PC-9 (cell line): ENCODE measurements at places on chromosomes 11 and 22.

- DNase-seq: no peak
Observed at GRCh38 chr22:45768490-45768889, 96.9 kb downstream of the ATXN10 start.

DNA sequence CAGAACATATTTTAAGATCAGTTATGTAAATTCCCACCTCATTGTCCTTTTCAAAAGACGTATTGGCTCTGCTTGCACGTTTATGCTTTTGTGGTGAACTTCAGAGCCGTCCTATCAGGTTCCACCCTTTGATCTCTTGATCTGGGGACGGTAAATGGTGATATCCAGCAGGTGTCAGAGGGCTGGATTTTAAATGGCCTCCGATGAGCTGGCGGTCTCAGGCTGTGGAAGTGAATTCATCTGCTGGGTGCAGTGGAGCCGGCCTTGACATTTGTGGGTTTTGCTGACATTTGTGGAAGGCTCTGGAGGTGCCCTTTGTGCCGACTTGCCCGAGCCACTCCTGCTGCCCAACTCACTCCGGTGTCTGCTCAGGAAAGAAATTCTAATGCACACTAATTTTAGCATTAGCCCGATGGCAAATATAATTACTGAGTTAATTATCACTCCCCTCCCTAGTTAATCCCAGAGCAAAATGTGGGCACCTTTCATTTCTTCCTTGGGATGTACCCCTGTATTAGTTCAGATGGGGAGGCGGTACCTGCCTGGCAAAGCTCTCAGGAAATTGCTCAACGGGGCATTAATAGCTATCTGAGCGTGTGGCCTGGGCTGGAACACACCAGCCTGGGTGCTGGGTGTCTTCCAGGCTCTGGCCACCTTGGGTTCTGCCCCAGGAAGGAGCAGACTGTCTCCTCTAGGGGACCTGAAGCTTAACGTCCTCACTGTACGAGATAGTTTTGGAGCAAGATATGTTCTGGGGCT is 9.1 kb downstream of the LRP5 start:
- DNase-seq: no peak

GRCh38 chr11:20631519-20632168 is 32.2 kb downstream of the SLC6A5 start:
- DNase-seq: no peak

GRCh38 chr11:48116437-48117228 is 100.0 kb upstream of the OR4B1 start:
- DNase-seq: no peak

- DNase-seq: no peak
Observed at GRCh38 chr11:28999620-29000019, 891.4 kb downstream of the METTL15 start.

DNA sequence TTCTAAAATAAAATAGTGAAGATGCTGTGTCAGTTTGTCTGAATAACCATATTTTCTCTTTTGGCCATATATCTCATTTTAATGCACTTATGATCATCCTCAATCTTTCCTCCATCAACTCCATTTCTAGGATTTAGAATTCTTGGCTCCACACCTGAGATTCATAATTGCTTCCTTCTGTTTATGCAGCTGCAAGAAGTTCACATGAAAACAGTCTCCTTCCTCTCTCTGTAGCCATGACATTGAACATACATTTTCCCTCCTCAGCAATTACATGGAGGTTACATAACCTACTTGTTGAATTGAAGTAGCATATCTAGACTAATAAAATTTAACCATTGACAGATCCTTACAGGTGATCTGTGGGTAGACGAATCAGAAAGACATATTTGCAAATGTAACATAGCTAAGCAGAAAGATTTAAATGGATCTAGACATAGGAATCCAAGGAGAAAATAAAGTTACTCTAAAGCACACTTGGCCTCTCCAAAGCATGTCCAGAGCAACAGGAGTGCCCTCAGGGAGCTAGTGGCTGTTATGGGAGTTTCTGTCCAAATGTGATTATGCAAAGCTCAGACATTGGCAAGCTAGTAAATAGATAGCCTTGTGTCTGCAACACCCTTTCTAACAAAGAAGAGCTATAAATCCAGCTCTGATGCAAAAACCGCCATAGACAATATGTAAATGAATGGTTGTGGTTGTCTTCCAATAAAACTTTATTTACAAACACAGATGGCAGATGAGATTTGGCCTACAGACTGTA is 119.9 kb upstream of the MPPED2 start:
- no peak for DNase-seq

- no peak for DNase-seq
Observed at GRCh38 chr11:75162954-75163353, 12.0 kb downstream of the SLCO2B1 start.

GRCh38 chr11:66857927-66858185 is 992 bp downstream of the LRFN4 start:
- no peak for DNase-seq

DNA sequence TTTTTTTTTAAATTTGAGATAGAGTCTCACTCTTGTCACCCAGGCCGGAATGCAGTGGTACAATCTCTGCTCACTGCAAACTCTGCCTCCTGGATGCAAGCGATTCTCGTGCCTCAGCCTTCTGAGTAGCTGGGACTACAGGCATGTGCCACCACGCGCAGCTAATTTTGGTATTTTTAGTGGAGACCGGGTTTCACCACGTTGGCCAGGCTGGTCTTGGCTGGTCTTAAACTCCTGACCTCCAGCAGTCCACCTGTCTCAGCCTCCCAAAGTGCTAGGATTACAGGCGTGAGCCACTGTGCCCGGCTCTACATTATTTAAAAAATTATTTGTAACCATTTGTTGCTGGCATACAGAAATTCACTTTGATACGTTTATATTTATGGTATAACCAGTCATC is 18.6 kb downstream of the EP300 start:
- DNase-seq: no peak

GRCh38 chr11:70141486-70142220 is 61.4 kb upstream of the FADD start:
- DNase-seq: no peak

DNA sequence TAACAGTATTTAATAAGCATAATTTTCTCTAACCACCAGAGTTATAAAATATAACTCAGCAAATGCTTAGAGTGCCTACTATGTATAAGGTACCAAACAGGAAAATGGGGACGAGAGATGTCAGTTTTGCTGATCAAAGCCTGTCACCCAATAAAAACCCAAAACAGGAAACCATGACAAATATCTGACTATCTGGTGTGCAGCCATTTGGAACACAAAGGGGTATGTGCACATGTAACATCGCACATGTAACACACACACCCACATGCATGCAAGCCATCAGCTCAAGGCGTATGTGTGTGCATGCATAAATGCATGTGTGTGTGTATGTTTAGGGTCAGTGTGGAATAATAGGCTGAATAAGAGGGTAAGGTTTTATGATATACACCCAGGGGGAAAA is 64.2 kb downstream of the PRR5L start:
- DNase-seq: no peak

DNA sequence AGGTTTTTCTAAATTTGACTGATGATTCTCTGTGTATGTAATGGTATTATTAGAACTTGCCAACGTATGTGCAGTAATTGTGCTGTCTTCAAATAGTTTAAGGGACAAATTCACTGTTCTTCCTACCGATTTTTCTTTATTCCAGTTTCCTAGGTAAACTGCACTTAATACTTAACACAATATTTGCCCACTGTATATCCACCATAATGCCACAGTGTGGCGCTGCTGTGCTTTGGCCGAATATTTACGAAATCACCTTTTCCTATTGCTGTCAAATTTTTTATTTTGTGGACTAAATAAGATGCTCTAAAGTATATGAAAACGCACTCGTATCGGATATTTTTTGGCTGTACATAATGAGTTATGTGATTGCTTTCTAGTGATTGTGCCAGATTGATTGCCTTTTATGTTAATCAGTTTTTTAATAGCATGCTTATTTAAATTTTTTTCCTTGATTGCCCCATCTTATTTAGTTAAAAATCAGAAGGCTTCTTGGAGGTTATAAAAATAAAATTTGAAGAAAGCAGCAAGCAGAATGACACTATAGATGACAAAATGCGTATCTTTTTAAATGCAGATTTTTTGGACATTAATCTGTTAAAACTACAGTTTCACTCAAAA is 10.5 kb downstream of the AASDHPPT start:
- peak; percentile 21 for DNase-seq

DNA sequence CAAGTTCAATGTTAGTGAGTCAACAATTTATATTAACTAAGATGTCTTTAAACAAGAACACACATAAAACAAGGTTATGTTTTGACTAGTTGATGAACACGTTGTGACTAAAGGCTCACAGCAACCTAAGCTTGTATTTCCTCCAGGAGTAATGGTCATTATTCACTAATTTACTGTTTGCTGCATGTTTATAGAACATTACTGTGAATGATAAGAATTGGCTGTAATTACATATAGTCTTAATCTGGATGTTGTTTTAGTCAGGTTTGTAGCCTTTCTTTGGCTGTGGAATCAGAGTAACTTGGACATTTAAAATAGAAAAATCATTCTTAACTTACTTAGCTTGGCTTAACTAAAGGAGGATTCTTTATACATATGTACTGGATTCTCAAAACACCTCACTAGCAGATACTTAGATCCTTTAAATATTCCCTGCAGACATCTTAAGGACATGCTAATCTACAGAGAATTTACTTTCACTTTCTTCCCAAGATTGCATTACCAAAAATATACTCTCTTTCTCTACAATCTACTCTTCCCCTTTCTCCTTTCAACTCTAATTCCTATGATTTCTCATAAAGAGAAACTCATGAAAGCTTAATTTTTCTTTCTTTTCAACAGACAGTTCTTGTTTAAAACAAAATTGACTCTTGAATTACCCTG is 319.7 kb upstream of the CTSC start:
- DNase-seq: no peak

GRCh38 chr11:45100339-45100738 is 46.1 kb upstream of the PRDM11 start:
- DNase-seq: no peak

DNA sequence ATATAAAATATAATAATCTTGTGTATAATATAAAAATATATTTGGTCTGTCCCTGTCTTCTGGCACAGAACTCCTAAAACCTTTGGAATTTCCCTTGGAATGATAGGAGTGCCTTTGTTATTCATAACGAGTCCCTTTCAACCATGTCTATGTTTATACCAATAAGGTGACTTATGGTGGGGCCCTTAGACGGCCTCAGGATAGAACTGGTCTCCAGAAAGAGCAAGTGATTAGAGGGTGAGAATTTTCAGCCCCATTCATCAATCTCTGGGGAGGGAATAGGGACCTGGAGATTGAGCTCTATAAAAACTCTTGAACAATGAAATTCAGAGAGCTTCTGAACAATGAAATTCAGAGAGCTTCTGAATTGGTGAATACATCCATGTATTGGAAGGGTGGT is 18.4 kb upstream of the PICALM start:
- no peak for DNase-seq

DNA sequence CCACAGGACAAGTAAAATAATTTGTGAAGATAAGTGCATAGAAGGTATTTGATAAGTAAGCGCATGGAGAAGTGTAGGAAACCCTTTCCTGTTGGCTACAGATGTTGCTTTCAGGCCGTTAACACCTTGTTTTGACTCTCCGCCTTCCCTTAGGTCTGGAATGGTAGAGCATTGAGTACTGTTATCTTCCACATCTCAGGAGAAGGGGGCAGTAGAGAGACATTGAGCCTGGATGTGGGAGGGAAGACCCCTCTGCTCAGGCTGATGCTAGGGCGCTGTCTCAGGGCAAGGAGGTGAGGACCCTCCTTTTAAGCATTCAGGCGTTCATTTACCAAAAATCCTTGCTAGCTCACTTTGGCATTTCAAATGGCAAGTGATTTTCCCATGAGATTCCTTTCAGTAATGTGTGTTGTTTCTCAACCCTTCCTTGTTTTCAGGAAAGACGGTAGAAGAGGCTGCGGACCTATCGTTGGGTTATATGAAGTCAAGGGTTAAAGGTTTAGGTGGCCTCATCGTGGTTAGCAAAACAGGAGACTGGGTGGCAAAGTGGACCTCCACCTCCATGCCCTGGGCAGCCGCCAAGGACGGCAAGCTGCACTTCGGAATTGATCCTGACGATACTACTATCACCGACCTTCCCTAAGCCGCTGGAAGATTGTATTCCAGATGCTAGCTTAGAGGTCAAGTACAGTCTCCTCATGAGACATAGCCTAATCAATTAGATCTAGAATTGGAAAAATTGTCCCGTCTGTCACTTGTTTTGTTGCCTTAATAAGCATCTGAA is 27.0 kb upstream of the SCGB1A1 start:
- no peak for DNase-seq

- no peak for DNase-seq
Observed at GRCh38 chr11:22753416-22753815, 76.2 kb downstream of the SVIP start.

DNA sequence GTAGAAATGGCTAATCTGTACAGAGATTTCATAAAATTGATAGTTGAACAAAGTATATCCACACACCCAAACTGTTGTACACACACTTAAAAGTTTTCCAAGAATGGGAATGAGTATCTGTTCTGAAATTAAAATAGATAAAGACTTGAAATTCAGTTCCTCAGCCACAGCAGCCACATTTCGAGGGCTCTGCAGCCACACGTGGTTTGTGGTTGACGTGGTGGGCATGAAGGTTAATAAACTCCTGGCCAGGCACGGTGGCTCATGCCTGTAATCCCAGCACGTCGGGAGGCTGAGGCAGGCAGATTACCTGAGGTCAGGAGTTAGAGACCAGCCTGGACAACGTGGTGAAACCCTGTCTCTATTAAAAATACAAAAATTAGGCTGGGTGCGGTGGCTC is 24.0 kb downstream of the TPST2 start:
- no peak for DNase-seq

GRCh38 chr11:103940551-103940950 is 95.9 kb upstream of the DDI1 start:
- DNase-seq: no peak

DNA sequence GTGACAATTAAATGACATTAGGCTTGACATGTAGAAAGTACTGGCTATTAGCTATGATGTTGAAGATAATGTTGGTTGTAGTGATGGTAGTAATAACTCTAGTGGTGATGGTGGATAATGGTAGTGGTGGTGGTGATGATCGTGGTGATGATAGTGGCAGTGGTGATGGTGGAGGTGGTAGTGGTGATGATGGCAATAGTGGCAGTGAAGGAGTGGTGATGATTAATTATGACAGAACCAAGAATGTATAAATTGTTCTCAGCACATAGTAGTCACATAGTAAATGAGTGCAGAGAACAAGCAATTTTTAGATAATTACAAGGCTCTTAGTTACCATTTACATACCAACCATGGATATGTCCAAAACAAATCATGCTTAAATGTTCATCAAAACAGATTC is 5.3 kb upstream of the CD44 start:
- DNase-seq: no peak

DNA sequence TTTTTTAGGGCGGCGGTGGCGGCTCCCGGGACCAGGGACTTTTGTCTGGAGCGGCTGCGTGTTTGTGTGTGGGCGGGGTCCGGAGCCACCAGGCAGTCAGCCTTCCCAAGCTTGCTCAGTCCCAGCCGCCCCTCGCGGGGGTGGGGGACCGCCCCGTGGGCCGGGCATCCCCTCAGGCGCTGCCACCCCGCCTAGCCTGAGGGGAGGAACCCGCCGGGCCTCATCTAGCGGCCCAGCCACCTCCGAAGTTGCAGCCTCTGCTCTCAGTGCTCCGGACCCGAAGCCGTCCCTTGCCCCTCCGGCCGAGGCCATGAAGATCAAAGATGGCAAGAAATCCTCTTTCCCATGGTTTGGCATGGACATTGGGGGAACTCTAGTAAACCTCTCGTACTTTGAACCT is 235.2 kb downstream of the OR4C45 start:
- DNase-seq: no peak

- no peak for DNase-seq
Observed at GRCh38 chr11:35167426-35167954, 28.5 kb downstream of the CD44 start.

GRCh38 chr11:65058012-65058411 is 341 bp downstream of the NAALADL1 start:
- DNase-seq: no peak

- no peak for DNase-seq
Observed at GRCh38 chr11:21364866-21365624, 695.7 kb downstream of the NELL1 start.
